ENCODE measurements at places on chromosomes 12 and 14.

DNA sequence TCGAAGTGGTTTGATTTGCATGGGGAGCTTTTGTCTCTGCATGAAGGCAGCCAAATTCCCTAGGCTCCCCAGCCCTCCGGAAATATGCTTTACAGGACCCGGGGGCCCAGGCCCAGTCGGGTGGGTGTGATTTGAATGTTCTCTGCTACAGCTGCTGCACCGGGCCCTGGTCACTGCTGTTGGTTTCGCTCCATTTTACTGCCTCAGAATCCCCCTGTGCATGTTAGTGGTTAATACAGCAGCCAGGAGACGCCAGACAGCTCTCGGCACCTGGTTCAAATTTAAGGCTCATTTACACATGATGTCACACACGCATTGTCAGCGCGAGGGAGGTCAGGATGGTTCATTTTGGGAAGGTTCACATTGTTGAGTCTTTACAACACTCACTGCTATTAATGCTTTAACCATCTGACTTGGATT lies 99.6 kb downstream of the SLC38A6 start:
- DNase-seq = no peak

- no peak for DNase-seq
Observed at GRCh38 chr14:69982886-69983285, 103.7 kb downstream of the SMOC1 start.

DNA sequence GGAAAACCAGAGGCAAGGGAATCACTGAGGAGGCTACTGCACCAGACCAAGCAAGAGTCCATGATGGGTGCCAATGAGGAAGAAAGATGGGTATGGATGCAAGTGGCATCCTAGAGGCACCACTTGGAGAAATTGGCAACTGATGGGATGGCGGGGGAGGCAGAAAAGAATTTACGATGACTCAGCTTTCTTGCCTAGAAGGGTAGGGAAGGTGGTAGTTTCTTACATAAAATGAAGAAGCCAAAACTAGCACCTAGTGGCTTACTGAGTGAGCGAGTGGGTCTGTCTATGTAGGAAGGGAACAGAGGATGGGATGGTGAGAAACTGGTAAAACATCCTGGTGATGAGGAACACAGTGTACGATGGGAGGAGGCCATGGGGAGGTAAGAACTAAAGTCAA lies 80.8 kb downstream of the CIT start:
- no peak for DNase-seq

GRCh38 chr14:83491091-83491490 lies 1957.4 kb upstream of the SEL1L start:
- DNase-seq = no peak

- DNase-seq = no peak
Observed at GRCh38 chr12:64903479-64904152, 79.2 kb downstream of the TBC1D30 start.

- peak; percentile 18 for DNase-seq
Observed at GRCh38 chr14:103123634-103124500, 606 bp downstream of the TNFAIP2 start.

DNA sequence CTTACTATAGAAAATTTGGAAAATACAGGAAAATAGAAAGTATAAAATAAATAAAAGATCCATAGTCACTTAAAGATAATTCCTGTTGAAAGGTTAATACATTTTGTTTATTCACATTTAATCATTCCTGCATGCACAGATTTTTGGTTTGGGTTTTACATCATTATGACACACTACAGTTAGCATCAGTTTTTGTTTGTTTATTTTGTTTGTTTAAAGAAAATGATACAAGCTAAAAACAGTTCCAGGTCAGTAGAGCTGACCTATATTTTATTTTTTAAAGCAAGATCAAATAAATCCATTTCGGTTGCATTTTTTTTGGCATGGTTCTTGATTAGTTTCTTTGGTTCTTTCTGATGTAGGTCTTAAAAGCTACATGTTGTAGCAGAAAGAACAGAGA lies 68.8 kb upstream of the CCDC91 start:
- DNase-seq = no peak

Measured in stimulated activated naive CD8-positive, alpha-beta T cell treated with anti-CD3 and anti-CD28 coated beads, Interleukin-15, Interleukin-2, amounts not matched to agents 100 U/mL and 50 U/mL, for 24 hours (primary cell).